Upper lobe of left lung (tissue), 6 donors: ENCODE measurements at places on chromosomes 12 and 14.
A peak's percentile ranks its signal among the peaks of the same experiment; 100 is the strongest.

- no peak for DNase-seq
Observed at GRCh38 chr12:81644503-81644902, 114.6 kb downstream of the PPFIA2 start.

GRCh38 chr12:130970165-130970907, 16.6 kb downstream of the ADGRD1 start:
- no peak for DNase-seq

- DNase-seq: no peak
Observed at GRCh38 chr12:64064240-64064639, 157.9 kb downstream of the KICS2 start.

DNA sequence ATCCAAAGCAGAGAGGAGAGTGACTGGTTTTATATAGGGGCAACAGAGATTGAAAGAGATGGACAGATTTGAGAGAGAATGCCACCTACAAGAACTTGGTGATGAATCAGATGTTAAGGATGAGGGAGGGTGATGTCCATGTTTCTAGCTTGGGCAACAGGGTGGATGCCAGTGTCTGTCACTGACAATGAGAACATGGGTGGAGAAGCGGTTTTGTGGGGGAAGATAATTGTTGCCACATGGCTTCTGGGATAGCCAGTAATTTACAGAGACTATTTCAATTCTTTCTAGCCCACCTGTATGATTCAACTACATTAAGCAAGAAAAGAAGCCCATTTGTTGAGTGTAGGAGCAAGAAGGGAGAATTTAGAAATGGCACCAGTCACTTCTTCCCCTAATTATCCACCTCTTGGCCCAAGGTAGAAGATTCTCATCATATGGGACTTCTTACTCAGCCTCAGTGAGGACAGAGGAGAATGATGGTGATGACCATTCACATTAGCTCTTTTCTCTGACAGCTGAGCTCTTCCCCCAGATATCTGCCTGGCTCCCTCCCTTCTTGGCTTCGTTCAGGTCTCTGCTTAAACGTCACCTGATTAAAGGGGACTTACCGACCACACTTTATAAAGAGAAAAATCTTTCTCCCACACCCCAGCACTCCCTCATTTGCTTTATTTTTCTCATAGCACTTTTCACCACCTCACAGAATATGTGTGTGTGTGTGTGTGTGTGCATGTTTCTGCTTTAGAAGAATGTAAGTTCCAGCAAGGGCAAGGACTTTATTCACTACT, 117.8 kb downstream of the DUSP6 start:
- no peak for DNase-seq

GRCh38 chr12:98686603-98687002, 41.5 kb downstream of the APAF1 start:
- DNase-seq: no peak

DNA sequence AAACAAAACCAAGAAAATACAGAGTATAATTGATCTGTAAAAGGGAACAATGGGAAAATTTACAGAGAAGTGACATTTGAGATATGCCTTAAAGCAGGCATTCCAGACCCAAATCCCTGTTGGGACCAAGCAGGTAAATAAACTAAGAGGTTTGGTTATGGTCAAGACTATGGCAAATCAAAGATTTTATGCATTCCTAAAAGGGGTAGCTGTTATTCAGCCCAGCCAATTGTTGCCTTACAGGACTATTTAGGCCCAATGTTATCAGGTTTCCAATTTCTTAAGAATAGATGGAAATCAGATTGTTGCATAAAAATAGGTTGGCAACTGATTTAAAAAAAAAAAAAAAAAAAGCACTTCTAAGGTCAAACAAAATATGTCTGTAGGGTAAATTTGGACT, 5.3 kb downstream of the DNAI7 start:
- no peak for DNase-seq

GRCh38 chr12:124390442-124391097, 95.7 kb downstream of the RFLNA start:
- DNase-seq: peak; percentile 91

- no peak for DNase-seq
Observed at GRCh38 chr12:33427071-33427470, 12.5 kb downstream of the SYT10 start.

- no peak for DNase-seq
Observed at GRCh38 chr12:68773582-68773981, 27.6 kb downstream of the SLC35E3 start.

DNA sequence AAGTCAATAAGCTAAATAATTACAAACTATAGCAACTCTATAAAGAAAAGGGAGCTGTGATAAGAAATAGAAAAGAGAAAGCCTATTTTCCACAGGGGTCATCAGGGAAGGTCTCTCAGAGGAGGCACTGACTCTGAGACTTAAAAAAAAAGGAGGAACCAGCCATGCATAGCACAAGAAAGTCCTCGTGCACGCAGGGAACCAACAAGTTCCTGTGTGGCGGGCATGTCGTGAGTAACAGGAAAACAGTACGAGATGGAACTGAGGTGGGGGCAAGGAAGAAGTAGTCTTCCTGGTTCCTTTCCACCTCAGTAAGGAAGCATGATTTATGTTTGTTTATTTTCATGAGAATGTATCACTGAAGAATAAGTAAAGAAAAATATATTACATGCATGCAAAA, 367.0 kb upstream of the TMEM132C start:
- no peak for DNase-seq

GRCh38 chr14:72525087-72525915, 368.6 kb downstream of the DPF3 start:
- DNase-seq: no peak

DNA sequence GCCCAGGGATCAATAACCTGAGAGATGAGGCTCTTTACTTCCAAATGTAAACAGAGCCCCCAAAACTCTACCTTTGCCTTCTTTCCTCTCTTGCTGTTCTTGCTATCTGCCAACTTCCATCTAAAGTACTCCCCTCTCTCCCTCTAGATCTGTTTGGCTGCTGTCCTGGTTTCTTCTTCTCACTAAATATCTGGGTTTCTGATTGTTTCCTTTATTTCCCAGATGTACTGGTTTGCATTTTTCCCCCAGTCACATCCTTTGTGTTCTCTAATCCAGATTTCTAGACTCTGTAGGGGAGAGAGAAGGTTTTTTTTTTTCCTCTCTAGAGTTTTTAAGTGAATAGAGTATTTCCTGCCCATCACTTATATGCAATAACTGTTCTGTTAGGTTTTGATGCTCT, 7.1 kb upstream of the SALL2 start:
- DNase-seq: no peak

- DNase-seq: no peak
Observed at GRCh38 chr12:112998987-112999767, 20.9 kb downstream of the OAS2 start.

- no peak for DNase-seq
Observed at GRCh38 chr12:29533815-29534489, 36.5 kb upstream of the OVCH1 start.

- no peak for DNase-seq
Observed at GRCh38 chr14:75094896-75095295, 25.5 kb downstream of the ZC2HC1C start.

GRCh38 chr12:46154221-46154985, 114.4 kb downstream of the SLC38A1 start:
- no peak for DNase-seq

DNA sequence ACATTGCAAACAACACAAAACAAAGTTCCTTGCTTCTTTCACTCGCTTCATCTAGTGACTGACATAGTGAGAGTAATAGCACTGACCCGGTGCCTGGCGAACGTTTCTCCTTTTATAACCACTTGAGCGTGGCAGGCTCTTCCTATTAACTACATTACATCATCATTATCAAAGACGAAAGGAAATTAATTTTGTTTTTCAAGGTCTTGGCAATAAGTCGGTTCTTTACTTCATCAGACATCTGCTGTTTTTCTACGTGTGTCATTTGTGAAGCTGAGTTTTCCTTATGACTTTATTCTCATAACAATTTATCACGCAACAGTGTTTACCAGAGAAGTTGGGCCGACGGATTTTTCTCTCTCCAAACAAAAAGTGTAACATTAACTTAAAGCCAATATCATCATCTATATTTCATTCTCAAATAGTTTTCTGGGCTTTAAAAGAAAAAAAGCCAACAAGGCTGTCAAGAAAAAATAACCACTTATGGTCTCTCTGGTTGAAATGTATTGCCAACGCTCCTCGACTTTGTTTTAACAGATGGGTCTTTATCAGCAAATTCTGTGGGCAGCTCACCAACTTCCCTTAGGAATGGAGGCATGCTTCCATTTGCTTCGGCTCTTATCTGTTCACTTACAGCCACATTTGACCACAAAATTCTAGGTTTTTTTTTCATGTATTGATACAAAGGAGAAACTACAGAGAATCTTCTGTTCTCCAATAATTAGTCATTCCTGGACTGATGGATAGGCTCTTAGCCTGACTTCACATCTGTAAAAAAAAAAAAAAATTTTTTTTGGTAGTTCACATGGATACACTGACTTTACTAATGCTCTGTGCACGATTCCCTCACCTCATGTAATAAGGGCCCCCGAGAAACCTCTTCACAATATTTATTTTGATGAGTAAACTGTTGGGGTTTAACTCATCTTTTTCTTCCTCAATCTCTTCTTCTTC, 97.1 kb upstream of the CDKN3 start:
- no peak for DNase-seq

GRCh38 chr14:52333108-52333507, 19.0 kb downstream of the PTGER2 start:
- DNase-seq: no peak

DNA sequence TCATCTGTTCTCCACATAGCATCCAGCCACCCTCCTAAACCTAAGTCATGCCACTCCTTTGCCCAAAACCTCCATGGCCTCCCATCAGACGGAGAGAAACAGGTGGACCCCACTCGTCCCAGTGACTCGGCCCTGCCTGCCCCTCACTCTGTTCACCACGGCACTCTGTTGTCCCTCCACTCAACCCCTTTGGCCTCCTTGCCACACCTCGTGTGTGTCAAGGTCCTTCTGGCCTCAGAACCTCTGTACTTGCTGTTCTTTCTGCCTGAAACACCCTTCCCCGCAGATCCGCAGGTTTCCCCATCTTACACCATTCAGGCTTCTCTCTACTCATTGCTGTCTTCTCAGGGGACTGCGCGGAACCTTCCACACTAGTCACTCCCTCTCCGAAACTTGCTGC, 24.5 kb upstream of the ACTN1 start:
- no peak for DNase-seq

DNA sequence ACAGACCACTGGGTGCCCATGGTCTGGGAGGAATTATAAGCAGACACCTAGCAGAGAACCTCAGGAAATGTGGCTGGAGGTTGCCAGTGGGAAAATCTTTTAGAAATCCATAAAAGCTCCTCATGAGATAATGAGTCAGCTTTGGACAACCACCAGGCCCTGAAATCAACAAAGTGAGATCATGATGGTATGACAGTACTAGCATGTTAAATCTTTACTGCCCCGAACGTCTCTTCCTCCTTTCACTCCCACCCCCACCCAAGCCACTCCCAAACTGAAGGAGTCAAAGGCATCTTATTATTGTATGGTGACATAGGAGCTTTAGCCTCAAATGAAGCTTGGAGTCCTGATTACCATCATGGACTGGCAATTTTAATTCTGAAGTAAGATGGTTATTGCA, 240.0 kb downstream of the DIO2 start:
- DNase-seq: no peak

DNA sequence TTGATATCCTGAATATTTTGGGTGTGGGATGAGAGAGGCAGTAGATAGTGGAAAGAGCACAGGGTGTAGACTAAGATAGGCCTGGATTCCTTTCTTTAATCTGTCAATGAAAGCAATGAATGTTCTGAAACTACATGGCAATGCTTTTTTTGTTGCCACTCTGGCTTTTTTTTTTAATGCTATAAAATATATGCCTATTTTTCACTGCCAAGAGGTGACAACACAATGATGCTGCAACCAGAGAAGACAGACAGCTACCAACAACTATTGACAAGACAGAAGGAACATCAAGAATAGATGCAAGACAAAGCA, 9.4 kb downstream of the ANG start:
- no peak for DNase-seq

DNA sequence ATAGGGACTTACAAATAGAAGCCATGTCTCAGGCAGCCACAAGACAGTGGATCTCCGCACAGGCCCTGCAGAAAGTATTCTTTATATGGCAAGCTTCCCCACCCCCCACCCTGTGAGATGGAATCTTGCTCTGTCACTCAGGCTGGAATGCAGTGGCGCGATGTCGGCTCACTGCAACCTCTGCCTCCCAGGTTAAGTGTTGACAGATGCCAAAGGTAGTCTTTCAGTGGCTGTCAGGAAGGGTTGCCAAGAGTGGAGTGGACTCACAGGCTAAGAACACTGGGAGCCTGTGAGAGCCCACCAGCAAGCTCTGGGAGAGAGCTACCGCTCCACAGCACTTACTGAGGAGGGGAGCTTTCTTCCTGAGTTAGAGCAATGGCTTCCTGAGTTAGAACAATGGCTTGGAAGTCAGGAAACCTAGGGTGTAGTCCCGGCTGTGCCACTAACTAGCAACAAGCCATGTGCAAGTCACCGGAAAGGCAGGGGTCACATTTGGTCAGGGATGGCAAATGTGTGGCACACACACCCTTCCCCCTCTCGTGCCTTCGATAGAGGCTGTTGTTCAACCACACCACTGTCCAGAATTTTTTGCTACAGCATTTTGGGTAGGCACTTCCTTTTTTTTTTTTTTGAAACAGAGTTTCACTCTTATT, 2.6 kb downstream of the RNASE1 start:
- DNase-seq: no peak

DNA sequence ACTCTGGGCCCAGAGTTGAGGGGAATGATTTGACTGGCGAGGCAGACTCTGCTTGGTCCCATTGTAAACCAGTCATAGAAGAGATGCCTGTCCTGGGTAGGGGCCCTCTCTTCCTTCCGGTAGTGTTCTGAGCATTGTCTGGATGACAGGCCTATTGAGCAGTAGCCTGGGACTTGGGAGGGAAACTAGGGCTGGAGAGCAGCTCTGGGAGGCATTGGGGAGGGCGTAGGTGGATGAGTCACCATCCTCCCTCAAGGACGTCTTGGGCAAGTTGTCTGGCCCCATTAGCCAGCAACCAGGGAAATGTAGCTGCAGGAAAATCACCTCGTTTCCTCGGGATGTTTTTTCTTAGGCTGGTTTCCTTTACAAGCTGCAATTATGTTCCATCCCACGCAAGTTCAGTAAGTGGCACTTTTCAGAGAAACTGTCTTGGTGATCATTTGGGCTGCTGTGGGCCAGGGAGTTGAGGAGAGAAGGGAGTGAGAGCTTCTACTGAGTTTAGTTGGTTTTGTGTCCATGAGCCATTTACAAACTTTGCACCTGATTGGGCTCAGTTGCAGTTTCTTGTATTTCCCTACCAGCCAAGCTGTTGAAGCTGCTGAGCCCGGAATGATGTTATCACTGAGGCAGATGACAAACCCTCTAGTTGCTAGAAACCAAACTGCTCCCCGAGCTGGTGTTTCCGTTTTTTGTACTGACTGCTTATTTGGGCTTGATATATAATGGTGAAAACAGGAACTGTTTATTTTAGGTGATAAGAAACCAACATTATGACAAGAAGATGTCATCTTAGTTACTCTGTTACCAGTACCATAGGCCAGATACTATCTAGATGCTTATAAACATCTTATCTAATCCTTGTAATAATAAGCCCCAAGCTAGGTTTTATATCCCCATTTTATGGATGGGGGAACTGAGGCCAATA, 147.6 kb downstream of the CHST11 start:
- DNase-seq: no peak
